Mesothelial cell of epicardium (in vitro differentiated cells): ENCODE measurements at places on chromosomes 1 and 21.
A peak's percentile ranks its signal among the peaks of the same experiment; 100 is the strongest.

- DNase-seq, result no peak
These were observed 5.2 kb upstream of the TTC4 start for GRCh38 chr1:54710434-54710833.

GRCh38 chr1:12460121-12460520 lies 157.9 kb downstream of the DHRS3 start:
- no peak for DNase-seq

DNA sequence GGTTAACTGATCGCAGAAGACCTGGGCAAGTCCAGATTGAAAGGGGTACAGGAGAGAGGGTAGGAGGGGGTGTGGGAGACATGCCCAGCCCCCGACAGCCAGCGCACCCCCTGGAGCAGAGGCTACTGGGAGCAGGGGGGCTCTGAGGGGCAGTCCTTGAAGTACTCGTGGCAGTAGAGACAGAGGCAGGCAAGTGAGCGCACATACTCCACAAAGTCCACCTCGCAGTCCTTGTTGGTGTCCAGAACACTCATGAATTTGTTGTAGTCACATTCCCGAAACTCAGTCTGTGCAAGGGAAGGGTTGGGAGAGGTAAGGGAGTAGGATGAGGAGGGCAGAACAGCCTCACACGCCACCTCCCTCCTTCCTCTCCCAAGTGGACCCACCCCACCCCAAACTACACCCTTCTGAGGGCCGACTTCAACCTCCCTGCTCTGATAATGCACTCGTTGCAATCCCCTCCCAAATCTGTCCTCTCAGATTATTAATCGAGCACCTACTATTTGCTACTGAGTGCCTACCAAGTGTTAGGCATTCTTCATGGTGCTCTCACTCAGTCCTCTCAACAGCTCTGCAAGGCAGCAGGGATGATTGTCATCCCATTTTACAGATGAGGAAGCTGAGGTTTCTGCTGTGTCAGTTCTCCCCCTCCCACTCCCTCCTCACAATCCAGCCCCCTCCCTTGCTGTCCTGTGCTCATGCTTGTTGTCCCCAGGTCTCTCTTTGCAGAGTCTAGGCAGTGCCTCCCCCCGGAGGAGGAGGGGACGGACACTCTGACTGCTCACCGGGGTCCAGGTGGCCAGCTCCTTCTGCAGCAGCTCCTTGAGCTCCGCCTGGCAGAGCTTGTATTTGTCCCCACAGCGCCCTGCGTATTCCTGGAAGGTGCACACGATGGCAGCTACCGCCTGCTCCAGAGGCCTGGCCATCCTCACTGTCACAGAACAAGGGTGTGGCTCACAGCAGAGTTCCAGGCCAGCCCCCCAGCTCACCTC lies 1.2 kb downstream of the S100A3 start:
- no peak for DNase-seq

- DNase-seq, result no peak
These were observed 98.5 kb upstream of the VANGL1 start for GRCh38 chr1:115543247-115543646.

DNA sequence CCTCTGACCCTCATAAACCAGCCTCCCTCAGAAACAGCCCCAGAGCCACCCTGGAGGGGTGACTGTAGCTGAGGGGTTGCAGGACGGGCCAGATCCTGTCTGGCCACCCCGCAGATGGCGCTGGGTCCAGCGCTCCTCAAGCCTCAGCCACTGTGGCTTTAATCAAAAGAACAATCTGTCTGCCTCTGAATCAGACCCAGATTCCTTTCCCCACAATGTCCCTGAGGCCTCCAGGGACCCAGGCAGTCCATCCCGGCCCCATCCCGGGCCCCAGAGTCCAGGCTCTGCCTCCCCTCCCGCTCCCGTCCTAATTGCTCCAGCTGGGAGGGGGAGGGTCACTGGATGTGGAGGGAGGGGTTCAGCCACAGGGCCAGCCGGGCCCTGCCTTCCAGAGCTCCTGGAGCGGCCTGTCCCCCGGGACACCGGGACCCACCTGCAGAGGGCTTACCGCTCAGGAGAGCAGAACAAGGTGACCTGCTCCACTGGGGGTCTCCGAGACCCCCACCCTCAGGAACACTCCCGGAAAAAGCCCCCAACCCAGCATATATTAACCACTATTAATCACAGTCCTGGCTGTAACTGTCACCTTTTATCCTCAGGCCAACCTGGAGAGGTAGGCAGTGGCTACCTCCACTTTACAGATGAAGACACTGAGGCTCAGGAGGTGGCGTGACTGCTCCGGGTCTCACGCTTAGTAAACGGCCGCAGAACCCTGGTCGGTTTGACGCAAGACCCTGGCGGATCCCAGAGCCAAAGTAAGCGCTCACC lies 836 bp upstream of the FBLIM1 start:
- no peak for DNase-seq

DNA sequence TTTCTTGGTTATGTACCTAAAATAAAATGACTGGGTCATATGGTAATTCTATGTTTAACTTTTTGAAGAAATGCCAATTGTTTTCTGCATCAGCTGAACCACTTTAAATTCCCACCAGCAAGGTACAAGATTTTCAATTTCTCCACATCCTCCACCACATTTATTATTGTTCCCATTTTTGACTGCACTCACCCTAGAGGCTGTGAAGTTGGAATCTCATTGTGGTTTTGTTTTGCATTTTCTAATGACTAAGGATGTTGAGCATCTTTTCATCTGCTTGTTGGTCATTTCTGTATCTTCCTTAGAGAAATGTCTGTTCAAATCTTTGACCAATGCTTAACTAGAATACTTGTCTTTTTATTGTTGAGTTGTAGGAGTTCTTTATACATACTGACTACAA lies 72.5 kb downstream of the ASTN1 start:
- DNase-seq, result no peak

DNA sequence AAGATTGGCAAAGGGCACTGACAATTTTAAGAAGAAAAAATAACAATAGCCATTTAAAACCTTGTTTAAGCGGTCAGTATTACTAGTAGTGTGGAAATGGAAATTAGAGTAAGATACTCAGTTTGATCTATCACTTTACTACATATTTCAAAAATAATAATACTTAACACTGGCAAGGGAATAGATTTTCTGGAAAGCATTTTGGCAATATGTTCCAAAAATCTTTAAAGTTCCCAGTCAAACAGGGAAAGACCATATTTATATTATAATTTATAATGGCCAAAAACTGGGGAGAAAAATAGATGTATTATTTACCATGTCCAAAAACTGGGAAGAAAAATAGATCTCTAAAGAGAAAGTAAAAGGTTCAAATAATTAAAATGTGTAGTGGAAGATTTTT lies 28.6 kb upstream of the C1orf21 start:
- DNase-seq, result no peak

DNA sequence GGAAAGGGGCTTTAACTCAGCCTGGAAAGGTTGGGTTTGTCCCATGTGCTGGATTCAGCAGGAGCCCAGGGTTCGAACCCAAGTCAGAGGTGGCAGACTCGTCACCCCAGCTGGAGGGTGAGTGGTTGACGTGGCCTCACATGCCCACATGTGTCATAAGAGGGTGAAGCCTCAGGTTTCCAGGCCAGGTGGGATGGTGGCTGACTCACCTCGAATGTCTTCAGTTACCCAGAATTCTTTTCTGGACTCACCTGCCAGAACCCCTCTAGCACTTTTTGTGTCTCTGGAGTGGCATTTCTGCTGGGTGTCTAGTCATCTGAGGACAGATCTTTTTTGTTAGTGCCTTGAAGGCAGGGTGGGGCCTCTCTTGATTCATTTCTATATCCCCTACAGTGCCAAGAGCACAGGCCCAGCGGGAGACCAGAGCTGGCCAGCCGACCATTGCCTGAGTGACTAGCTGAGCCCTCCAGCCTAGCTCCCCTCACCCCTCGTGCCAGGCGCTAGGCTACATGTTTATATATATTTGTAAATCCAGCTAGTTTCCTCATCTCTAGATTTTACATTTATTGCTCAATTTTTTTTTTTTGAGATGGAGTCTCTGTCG lies 28.1 kb downstream of the IL6R start:
- no peak for DNase-seq

GRCh38 chr1:87958716-87959115 lies 630.0 kb downstream of the LMO4 start:
- no peak for DNase-seq

DNA sequence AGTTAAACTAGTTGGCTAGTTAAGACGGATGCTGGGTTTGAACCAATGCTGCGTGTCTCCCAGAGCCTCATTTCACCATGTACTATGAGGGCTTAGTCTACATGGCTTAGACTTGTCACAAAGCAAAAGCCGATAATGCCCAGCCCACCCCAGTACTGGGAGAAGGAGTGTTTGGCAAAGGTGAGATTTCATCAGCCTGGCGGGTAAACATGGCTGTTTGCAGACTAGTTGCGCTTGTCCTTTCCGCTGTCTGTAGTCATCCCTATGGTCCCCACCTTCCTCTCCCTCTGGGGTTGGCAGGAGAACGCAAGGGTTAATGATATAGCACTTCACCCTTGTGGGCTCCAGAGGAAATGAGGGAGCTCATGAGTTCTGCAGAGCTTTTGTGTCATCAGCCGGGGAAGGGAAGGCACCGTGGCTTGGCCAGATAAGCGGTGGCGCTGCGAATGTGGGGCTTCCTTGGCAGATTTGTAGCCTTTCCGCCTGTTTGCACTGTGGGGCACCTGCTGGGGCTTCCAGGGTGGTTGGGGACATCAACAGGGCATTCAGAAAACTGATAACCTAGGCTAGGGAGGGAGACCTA lies 29.2 kb downstream of the SOX13 start:
- no peak for DNase-seq

GRCh38 chr21:27062443-27062842 lies 95.6 kb upstream of the ADAMTS5 start:
- DNase-seq, result no peak

GRCh38 chr1:47532921-47533792 lies 95.3 kb downstream of the FOXD2 start:
- DNase-seq, result peak; percentile 86

DNA sequence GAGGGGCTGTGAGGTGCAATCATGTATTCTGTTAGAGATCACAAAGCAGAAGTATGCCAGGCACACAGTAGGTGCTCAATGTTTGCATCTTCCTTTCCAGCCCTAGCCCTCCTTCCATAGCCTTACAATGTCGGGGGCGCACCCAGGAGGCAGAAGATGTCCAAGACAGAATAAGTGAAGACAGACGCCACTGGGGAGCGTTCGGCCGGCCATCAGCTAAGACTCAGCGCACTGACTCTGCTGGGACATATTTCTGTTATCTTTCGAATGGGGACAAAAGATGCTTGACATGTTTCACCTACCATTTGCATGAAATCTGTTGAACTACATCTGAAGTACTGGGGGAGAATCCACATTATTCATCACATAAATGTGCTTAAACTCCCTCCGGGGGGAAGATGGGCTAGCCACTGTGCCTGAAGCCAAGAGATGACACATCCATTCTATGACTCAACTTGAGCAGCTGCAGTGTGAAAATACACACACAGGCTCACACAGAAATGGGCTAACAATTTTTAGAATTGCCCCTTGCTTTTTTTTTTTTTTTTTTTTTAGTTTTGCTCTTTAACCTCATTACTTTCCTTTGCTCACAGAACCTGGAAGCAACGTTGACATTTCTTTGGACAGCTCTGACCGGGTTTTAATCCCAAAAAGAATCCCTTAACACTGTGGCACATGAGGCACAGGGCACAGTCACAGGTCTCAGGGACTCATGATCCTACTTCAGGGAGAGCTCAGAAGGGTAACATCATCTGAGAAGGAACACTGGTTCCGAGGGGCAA lies 7.9 kb downstream of the TIAM1 start:
- no peak for DNase-seq

- DNase-seq, result no peak
These were observed 138.6 kb downstream of the TIAM1 start for GRCh38 chr21:31205412-31205811.

GRCh38 chr1:96989302-96989701 lies 267.7 kb downstream of the PTBP2 start:
- no peak for DNase-seq

DNA sequence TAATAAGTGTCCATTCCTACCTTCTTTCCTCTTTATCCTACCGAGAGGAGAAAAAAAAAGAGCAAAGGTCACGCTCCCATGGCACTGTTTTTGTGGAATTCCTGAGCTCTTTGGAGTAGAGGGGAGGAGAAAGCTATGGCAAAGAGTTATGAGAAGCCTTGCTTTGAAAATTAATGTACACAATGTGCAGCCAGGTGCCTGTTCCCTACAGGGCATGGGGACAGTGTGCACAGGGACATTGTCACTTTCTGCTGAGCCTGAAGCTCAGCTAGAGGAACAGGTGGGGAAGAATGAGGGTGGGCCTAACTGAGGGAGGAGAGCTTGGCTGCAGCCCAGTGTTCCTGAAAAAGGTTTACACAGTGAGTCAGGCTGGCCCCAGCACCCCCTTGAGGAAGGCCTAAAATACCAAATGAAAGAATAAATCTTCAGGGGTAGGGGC lies 66.1 kb downstream of the PLXNA2 start:
- DNase-seq, result no peak

DNA sequence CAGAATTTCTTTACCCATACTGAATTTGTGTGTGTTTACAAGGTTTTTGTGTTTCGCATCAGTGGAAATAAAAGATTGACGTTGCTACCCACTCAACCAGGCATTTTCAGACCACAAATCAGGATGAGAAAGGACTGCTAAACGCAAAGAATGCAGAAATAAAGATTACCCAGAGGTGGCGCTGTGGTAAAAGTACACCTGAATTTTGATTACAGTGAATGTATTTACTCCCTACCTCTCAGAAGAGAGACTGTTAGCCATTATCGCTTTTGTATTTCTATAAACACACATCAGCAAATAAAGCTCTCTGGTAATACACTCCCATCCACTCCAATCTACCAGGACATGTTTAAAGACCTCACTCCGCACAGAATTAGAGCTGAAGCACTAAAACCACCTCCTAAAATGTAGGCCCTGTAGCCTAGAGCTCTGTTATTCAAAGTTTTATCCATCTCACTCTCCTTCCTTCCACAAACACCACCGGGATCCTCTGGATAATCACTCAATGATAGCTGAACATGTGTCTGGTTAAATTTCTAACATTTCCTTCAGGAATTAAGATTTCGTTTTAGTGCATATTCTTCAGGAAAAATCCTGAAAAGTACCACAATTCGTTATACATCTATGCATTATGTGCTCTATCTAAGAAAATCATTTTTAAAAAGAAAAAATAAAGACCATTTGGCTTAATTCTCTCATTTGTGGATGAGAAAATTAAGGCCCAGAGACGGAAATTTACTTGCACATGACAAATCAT lies 2.5 kb upstream of the LMO4 start:
- DNase-seq, result no peak

GRCh38 chr1:62335656-62336055 lies 16.4 kb upstream of the KANK4 start:
- DNase-seq, result no peak

DNA sequence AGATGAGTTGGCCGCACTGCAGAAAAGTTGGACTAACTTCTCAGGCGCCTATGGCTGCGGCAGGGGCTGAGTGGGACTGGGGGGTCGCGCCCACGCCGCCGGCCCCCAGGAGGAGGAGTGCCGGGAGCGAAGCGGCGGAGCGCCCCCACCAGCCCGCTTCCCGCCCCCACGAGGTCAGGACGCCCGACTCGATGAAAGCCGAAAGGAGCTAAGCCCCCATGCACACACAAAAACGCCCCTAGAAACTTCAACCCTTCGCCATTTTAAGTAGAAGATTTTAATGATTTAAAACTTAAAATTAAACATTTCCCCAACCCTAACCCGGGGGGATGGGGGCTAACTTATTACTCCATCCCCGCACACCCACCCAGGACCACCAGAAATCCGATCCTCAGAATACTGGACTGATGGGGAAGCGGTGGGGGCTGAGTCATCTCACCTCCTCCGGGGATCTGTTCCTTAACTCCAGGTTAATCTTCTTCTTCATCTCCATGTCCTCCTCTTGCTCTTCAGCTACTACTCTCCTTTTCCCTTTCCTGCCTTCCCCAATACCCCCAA lies 539 bp downstream of the ANP32E start:
- peak; percentile 39 for DNase-seq

- peak; percentile 77 for DNase-seq
These were observed 18.3 kb upstream of the CAPN8 start for GRCh38 chr1:223683586-223684487.
